ENCODE measurements at places on chromosomes 5 and 9. TPM values are rescaled to one million over a fixed set of nuclear protein-coding genes. Genes with fewer than 3 reads are reported as not detected.

The ERP44 gene
- polyA plus RNA-seq = 45.3 TPM

The ANKDD1B gene
- polyA plus RNA-seq = 0.15 TPM

The GRM6 gene
- polyA plus RNA-seq = not detected

The SGCD gene
- polyA plus RNA-seq = not detected

All from IgD-negative memory B cell (primary cell).